ENCODE measurements at places on chromosomes 1 and 21. TPM values are rescaled to one million over a fixed set of nuclear protein-coding genes. Genes with fewer than 3 reads are reported as not detected.

DNA sequence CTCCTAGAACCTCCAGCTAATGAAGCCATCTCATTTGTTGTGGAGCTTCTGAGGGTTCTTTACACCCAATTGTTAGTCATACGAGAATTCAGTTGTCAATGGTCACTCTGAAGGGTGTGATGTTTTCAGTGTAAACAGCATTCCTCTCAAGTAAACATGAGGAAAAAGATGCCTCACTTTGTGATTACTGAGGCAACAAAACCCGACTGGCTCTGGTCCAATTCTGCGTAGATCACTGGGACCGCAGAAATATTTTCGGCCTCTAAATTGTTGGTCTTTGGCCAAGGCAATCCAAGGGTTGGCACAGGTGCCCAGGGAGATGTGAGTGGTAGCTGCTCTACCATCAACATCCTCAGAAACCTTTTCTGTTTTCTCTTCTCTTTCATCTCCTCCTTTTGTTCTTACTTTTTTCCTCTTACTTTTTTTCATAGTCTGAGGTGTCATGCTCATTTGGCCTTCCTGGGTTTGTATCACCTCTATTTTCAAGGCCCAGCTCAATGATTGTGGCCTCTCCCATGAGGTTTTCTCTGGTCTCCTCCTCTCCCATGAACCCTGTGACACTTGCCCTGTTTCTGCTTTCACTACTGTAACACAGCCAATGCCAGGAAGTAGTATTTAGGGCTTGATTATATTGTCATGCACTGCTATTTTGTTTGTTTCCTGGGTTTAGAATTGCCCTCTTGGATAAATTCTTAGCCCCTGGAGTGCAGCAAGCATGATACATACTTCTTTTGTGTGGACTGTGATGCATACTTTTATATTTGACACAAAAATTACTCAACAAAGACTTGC lies 221.9 kb downstream of the TNR start:
- DNase-seq: no peak

GJA8 gene
- not detected for total RNA-seq

DNA sequence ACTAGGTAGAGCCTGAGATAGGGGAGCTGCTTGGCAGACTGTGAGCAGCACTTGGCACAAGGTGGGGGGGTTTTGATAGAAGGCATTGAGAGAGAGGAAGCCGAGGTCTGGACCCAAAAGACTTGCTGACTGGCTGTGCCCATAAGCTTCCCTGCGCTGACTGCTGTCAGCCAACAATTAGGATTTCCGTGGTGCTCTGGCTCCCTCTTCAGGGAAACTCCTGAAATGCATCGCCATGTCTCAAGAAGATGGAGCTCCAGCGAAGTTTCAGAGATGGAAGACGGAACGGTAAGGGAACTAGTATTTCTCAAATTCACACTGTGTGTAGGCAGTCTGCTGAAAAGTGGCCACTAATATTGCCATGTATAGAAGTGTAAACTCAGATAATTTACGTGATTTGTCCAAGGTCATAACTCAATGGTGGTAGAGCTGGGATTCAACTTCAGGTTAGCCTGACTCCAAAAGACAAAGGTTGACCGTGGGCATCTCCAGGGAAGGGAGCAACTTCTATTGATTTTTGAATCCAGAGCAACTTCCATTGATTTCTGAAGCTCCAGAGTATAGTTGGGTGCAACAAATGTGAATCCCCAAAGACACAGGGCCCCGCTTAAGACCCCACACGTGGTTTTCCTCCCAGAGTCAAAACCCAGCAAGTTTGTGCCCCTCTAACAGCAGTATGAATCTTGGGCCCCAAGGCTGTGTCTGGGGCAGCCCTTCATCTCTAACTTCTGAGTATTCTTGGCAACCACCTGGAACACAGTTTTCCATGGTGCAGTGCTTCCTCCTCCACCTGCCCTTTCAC lies 44.5 kb upstream of the CRNN start:
- DNase-seq: no peak

LIPI gene
- not detected for total RNA-seq

DNA sequence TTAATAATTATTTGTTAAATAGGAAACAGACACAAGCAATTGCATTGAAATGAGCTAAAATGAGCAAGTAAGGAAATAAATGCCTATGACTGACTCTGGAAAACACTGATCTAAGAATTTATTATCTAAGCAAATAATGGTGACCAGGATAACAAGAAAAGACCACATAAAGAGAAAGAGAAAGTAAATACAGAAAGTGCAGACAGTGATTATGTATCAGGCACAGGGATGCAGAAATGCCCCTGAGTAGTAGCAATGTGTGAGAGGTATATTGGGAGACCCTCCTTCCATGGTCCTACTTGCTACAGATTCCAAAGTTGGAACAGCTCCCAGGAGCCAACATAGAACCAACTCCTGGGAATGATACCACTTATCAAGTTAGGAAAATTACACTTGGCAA lies 33.3 kb upstream of the MUTYH start:
- DNase-seq: no peak

GRCh38 chr1:230752407-230752806 lies 5.2 kb downstream of the CAPN9 start:
- DNase-seq: no peak

CASQ2 gene
- not detected for total RNA-seq

DNA sequence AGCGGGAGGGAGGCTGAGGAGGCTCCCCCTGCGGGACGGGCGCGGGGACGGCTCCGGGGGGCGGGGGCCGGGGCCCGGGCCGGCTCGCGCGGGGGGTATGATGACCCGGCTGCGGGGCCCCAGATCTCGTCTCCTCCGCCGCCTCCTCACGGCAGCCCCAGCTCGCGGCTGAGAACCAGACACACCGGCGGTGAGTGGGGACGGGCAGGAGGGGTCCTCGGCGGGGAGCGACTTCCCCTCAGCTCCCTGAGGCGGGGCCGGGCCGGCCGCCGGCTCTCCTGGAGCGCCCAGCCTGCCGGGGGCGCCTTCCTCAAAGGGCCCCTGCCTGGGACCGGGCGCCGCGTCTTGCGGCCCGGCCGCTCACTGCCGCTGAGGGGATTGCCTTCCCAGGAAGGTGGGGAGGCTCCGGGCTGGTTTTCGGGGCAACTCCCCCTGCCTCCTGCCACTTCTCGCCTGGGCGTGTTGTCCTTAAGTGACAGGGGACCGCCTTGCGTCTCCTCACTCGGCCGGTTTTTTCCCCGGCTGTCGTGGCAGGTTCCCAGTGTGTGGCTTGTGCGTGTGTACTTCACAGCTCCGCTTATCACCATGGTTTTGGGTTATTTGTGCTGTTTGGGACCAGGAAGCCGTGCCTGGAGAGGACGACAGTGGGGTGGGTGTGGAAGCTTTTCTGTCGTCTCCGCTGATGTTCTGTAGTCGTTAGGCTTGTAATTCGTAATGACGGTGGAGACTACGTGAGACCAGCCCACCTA lies 800 bp downstream of the HIPK1 start:
- DNase-seq: no peak

GRCh38 chr21:26614251-26614650 lies 41.2 kb upstream of the CYYR1 start:
- no peak for DNase-seq

ITLN1 gene
- total RNA-seq: not detected

- no peak for DNase-seq
Measured at GRCh38 chr1:188489336-188490112, 1660.8 kb downstream of the PLA2G4A start.

GRCh38 chr1:43814401-43814800 lies 107.1 kb downstream of the ST3GAL3 start:
- no peak for DNase-seq

- no peak for DNase-seq
Measured at GRCh38 chr21:24112020-24112419, 1495.3 kb downstream of the MRPL39 start.

DNA sequence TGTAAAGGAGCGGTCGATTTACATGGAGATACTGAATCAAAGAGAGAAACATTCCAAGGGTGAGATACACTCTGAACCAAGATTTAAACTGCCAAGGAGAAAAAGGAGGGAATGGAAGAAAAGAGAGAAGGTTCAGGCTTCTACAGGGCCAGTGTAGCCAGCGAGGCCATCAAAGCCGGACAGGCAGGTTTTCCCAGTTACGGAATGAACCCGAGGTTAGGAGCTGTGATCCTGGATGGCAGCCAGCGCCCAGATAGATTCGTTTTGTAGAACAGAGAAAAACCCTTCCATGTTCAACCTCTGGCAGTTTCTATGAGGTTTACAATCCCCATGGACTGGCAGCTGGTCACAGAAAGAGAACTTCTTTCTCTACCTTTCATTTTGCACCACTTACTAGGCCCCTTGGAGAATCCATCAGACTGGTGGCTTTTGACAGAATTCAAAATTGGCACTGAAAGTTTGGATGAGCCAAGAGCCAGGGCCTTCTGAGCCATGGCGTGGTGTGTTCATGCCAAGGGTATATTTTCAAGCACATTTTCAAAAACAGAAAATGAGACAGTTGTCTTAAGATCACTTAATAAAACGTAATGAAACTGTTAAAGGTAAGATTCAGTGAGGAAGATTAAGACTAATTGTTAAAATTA lies 171.5 kb downstream of the RUNX1 start:
- DNase-seq: no peak

DNA sequence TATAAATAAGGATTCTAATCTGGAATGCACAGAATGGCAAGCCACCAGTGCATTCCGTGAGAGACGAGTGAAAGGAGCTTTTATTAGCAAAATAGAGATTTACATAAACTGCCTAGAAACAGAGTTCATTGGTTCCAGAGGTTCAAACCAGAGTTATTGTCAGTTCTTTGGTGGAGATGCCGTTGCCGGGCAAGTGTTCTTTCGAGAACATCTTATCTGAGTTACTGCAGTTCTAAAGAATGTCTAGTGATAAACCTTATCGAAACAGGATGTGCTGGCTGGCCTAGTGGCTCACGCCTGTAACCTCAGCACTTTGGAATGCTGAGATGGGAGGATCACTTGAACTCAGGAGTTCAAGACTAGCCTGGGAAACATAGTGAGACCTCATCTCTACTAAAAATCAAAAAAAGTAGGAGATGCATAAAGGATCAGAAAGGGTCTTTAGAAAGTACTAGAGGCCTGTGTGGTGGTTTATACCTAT lies 19.9 kb upstream of the EVI5 start:
- peak; percentile 55 for DNase-seq

DNA sequence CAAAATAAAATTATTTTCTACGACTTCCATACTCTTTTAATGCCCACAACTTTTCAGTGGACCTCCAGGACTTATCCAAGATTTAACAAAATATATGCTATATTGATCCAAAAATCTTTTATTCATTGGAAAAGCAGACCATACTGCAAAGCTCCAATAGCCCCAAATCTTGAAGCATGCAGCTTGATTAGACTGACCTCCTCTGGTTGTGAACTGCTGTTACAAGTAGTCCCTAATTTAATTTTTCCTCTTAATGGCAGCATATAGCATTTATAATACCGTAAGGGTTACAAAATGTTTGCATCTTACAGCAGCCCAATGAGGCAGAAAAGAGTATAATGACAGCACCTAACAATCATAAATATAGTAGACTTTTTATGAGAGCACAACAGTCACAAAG lies 49.8 kb downstream of the TPR start:
- no peak for DNase-seq

MAEL gene
- not detected for total RNA-seq

URB1 gene
- 24.6 TPM for total RNA-seq

TNN gene
- not detected for total RNA-seq

PADI4 gene
- total RNA-seq: not detected

DNA sequence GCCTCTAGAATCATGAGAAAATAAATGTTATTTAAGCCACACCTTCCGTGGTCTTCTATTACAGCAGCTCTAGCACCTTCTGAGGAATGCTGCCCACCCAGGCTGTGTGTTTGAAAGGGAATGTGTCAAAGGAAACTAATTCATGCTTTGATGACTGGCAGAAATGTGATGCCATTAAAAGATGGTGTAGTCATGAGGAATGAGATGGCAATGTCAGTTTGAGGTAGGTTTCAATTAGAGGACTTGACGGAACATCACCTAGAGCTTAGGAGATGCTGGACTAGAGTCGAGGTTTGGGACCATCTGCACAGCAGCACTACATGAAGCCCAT lies 10.6 kb downstream of the PDZK1 start:
- no peak for DNase-seq

CYP2J2 gene
- total RNA-seq: 1.9 TPM

- no peak for DNase-seq
Measured at GRCh38 chr1:202648605-202649226, 61.5 kb downstream of the SYT2 start.

GRCh38 chr1:19034721-19035120 lies 78.2 kb upstream of the IFFO2 start:
- no peak for DNase-seq

GRCh38 chr21:39066829-39067780 lies 116.1 kb downstream of the PSMG1 start:
- no peak for DNase-seq

DNA sequence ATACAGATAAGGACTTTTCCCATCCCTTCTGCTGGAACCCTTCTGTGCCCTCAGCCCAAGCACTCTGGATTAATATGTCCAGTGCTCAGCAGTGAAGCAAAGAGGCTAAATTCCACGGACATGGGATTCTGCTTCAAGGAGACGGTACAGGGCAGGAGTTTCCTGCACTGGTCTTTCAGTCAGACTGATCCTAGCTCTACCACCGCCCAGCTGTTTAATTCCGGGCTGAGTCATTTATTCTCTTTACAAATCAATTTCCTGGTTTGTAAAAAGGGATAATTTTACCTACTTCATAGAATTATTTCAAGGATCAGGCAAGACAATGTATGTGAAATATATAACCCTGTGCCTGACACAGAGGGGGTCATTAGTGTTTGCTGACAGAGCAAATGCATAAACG lies 41.6 kb upstream of the NRDC start:
- DNase-seq: no peak

- DNase-seq: no peak
Measured at GRCh38 chr1:91166106-91166712, 144.4 kb upstream of the ZNF644 start.

DNA sequence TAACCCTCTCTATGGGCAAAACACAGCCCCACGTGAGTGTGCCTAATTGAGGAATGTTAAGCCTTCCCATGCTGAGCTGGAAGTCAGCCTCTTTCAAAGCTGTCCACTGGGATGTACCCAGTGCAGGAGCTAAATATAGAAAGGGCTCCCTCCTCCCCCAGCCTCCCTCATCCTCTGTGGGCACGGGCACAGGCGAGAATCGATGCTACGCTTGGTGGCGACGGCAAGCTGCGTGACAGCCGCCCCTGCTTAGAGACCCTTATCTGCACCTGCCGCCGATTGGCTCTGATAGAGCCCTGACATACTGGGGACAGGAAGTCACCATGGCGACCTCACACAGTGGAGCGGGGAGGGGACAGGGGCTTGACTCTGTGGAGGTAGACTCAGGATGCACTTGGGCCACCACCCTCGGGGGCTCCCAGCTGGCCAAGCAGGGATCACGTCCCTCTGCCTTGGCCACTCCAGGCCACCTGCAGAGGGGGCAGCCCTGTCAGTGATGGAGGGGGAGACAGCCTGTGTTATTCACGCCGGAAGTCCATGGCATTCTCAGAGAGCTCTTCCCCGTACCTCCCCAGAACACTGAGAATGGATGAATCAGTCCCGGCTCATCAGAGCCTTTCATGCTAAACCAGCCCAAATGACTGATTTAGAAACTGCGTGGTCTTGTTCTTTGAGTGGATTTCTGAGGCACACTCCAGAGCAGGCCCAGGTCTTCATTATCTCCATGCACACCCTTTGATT lies 84.8 kb downstream of the KCND3 start:
- no peak for DNase-seq

SLC2A1 gene
- total RNA-seq: 573 TPM

Measured in kidney epithelial cell (primary cell).